ENCODE measurements at places on chromosomes 1 and 21.

DNA sequence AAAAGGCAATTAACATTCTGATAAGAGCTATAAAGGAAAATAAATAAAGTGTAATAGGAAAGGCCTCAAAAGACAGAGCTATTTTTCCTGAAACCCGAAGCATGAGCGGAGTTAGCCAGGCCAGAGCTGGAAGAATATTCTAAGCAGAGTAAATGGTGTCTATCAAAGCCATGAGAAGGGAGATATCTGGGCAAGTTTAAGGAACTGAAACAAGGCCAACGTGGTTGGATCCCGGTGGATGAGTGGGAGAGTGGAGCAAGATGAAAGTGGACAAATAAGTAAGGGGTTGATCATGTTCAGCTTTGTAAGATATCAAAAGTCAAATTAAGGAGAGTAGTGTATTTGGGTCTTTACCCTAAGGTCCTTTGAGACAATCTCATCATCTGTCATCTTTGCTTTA is 234.0 kb downstream of the TM2D1 start:
- no peak for DNase-seq

DNA sequence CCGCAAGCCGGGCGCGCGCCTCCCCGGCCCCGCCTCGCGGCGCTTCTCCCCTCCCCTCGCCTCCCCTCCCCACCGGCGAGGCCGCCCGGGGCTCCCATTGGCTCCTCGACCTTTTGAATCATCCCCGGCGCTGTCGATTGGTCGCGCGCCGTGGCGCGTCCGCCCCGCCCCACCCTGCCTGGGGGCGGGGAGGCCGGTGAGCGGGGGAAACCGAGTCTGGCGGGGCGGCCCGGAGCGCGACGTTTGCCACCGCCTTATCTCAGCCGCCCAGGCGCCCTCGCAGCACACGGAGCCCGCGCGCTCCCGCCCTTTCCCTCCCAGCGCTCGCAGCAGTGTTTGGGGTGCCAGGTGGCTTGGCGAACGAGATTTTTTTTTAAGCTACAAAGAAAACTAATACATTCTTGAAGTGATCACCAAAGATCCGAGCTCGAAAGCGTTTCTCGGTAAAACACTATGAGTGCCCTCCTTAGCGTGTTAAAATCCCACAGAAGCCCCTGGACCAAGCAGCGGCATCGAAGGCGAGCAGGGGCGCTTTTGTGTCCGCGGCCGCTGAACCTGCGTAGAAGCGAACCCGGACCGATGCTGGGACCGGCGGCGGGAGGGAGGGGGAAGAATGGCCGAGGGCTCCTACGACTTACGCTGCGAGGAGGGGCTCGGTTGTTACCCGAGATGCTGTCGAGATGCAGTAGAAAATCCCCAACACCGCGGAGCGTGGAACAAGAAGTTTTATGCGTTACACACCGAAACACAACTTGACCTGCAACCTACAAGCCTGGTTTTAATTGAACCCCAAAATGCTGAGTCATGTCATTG is 436 bp upstream of the LBR start:
- peak; percentile 96 for DNase-seq

GRCh38 chr21:14675774-14676530 is 129.8 kb upstream of the SAMSN1 start:
- DNase-seq, result peak; percentile 61

DNA sequence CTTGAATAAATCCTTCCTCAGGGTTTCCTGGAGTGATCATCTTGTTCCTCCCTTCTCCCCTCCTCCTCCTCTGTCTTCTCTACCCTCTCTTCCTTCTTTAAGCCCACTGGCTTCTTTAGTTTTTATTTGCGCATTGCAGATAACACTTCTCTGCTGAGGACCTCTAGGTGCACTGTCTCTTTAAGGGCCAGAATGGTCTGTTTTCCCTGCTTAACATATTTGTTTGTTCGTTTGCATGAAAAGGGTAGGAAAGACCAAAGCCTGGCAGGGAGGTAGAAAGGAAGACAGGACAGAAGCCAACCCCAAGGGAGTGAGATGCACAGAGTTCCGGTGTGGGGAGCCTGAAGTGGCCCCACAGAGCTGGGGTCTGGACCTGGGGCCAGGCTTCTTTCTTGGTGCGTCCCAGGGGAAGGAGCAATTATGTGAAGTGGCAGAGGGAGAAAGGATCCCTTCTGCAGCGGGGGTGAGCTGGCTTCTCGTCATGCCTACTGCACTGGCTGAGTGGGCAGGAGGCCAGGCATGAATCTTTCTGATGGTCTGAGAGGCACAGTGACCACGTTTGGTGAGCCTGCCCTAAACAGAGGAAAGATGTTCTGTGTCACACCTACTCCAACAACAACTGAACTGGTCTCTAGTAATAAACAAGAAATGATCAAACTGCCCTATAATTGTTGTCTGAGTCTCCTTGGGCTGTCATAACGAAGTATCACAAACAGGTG is 232.7 kb downstream of the KCNJ6 start:
- no peak for DNase-seq

DNA sequence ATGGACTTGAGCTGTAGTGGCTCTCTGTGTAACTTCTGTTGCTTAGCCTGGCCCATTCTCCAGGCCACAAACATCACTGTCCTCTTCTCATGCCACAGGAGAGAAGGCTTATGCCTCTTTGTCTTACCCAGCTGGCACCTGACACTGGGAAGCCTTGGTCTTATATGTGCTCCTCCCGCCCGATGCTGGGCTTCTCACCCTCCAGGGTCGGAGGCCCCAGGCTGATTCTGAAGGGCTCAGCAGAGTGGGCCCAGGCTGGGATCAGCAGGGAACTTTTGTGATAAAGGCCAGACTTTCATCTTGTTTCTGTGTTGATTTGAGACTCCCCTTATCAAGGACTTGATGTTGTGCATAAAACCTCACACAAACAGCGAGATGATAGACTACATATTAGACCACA is 29.8 kb downstream of the TRPM2 start:
- no peak for DNase-seq

- DNase-seq, result no peak
Observed at GRCh38 chr1:230281556-230281955, 144.6 kb downstream of the PGBD5 start.

- DNase-seq, result peak; percentile 84
Observed at GRCh38 chr1:181504399-181504842, 21.1 kb downstream of the CACNA1E start.

DNA sequence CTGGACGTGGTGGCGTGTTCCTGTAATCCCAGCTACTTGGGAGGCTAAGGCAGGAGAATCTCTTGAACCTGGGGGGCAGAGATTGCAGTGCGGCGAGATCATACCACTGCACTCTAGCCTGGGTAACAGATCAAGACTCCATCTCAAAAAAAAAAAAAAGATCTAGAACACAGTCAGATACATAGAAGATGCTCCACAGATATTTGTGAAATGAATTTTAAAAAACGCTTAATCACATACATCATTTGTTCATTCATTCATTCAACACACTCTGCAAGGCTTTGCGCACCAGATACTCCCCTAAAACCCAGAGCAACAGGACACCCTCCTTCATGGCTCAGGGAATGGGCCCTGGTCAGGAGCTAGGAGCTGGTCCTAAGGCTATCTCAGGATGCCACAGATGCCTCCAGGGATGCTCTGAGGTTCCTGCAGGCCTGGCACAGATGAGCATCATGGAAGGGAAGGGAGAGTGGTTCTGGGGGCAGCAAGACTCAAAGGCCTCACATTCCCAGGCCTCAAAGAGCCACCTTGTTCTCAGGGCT is 6.4 kb downstream of the HSPG2 start:
- DNase-seq, result no peak

DNA sequence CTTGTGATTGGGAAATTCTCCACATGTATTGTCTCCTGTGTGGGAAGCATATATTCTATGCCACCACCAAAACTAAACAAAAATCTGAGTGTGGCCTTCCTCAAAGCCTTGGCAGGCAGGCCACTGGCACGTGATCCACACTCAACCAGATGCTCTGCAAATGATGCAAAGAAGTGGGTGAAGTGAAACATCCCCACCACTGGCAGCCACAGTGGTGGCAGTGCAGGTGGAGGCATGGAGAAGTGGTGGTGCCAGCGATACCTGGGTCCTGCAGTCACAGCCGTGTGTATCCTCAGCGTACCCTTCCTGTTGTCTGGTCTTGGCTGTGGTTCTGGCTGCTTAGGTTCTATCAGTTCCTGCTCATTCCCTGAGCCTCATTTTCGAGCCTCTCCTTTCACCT is 65.2 kb downstream of the PLPPR5 start:
- no peak for DNase-seq

DNA sequence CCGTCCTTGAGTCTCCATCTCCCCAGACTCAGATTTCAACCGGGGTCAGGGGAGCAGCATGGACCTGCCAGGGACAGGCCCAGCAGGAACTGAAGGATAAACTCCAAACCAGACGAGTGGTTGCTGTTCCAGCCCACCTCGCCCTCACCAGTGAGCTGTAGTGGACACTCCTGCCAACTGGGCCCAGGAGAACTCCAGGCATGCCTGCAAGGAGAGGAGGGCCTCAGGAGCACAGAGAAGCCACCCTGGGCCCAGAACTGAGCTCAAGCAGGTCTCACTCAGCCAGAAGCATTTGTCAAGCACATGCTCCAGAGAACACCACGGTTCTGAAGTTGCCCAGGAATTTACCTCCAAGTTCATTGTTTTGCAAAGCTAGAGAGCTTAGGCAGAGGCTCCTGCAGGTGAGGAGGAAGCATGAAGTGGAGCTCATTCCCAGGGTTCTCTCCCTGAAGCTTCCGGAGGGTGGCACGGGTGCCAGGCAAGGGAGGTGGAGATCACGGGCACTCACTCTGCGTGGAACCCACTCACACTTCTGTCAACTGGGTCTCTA is 61.0 kb downstream of the MATN1 start:
- no peak for DNase-seq

DNA sequence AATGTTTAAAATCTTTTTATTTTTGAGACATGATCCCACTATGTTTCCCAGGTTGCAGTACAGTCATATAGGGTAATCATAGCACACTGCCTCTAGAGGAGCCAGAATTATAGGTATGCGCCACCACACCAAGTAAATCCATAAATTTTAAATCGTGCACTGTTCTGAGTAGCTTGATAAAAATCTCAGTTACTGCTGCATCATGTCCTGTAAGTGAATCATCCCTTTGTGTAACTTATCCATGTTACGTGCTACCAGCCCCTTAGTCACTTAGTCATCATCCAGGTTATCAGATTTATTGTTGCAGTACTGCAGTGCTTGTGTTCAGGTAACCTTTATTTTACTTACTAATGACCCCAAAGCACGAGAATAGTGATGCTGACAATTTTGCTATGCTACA is 1770.9 kb downstream of the BRINP3 start:
- DNase-seq, result no peak

DNA sequence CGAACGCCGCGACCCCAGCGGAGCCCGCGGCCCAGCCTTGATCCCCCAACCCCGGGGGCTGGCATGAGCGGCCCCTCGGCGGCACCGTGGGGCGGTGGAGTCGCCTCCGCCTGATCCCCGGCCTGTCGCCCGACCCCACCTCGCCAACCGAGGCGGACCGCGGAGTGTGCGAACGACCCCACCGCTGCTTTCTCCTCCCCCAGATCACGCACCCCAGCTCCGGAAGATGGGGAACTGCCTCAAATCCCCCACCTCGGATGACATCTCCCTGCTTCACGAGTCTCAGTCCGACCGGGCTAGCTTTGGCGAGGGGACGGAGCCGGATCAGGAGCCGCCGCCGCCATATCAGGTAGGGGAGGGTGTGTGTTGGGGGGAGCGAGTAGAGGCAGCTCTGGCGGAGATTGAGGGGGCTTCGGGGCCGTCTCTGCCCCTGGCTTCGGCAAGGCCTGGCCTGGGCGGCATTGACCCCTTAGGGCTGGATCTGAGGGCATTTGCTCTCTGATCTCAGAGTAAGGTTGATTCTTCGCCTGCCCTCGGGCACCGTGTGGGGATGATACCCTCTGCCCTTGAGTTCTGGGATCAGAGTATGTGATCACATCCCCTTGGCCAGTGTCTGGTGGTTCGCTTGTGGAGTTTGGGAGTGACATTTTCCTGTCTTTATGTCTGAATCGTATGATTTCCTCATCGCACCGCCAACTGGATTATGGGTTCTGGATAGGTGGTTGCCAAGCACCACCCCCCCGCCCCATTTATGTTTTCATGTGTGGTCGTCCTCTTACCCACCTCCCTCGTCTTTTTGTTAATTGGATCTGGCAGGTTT is 668 bp downstream of the RNF11 start:
- peak; percentile 53 for DNase-seq

DNA sequence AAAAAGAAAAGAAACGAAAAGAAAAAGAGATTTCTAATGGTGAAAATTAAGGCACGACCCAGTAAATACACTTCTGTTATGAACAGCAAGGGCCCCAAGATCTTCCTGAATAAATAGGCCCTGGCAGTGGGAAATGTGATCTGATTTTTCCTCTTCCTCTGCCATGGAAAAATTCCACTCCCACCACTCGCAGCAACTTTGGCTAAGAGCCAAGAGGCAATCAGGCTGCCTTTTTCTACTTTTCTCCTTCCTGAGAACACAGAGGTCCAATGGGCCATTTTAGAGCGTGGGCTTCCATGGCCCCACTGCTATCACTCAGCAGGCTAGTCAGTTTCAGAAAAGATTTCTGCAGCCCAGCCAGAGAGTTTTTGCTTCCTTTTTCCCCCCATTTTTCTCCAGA is 33.7 kb upstream of the AK4 start:
- no peak for DNase-seq

DNA sequence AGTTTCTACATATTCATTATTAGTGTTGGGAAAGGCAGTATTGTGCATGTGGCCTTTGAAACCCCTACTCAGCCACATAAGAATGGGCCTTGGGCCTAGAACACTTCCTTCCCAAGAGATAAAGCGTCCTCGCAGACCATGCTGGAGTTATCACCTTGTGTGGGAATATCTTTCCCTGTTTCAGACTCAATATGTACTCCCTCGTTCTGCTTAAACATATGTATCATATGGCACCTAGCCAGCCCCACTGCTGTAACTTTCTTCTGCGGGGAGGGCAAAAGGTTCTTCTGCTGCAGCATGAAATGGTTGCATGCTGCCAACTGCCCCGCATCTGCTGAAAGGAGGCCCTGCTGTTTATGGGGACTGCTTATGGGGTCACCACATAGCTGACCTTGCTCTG is 92.0 kb downstream of the CRB1 start:
- no peak for DNase-seq

- DNase-seq, result no peak
Observed at GRCh38 chr1:116832308-116832931, 77.3 kb upstream of the PTGFRN start.

GRCh38 chr1:110464340-110464739 is 13.4 kb downstream of the PROK1 start:
- DNase-seq, result no peak

- DNase-seq, result no peak
Observed at GRCh38 chr1:56934430-56935060, 31.3 kb downstream of the C8B start.

DNA sequence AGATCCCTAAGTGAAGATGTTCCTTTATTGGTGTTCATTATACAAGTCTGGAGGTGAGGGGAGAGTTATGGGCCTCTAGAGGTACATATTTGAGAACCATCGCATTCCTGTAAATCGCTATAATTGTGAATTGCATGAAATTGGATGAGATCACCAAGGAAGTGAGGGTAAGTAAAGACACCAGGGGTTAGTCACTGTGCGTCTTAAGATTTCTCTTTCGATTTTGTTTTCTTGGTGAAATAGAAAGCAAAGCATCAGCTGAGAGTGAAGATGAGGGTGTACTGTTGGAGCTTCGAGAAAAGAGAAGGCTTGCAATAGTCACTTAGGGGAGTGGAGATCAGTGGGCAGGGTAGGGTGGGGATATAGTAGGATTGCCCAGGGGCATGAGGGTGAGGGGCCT is 82.1 kb downstream of the RAVER2 start:
- no peak for DNase-seq
